ENCODE measurements at places on chromosomes 13 and 19.

DNA sequence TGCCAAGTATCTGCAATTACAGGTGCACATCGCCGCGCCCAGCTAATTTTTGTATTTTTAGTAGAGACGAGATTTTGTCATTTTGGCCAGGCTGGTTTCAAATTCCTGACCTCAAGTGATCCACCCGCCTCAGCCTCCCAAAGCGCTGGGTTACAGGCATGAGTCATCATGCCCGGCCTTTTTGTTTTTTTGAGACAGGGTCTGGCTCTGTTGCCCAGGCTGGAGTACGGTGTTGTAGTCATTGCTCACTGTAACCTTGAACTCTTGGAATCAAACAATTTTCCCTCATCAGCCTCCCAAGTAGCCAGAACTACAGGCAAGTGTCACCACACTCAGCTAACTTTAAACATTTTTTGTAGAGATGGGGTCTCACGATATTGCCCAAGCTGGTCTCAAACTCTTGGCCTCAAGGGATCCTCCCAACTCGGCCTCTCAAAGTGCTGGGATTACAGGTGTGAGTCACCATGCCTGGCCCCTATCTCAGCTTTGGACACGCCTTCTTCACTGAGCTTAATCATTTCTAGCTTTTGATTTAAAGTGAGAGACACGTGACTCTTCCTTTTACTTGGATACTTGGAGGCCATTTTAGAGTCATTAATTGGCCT, 4.0 kb upstream of the IRGC start:
- no peak for DNase-seq

DNA sequence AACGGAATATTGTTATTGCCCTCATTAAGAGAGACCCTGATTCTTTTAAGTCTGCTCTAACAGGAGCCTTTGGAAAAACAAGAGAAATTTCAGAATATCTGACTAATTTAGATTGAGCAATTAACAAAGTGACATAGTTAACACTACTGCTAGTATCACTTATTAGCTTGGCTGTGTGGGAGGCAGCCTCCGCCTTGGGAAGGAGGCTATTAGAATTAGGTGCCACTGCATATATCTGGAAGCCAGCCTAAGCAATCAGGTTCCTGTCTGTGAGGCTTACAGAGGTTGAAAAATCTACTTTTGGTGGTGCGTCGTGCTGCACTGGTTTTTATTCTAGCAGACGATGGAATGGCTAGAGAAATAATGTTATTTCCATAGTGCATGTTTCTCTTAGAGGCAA, 227.2 kb downstream of the OLFM4 start:
- no peak for DNase-seq

- DNase-seq = no peak
These were observed 2.5 kb downstream of the SLC35E1 start for GRCh38 chr19:16569609-16570320.

DNA sequence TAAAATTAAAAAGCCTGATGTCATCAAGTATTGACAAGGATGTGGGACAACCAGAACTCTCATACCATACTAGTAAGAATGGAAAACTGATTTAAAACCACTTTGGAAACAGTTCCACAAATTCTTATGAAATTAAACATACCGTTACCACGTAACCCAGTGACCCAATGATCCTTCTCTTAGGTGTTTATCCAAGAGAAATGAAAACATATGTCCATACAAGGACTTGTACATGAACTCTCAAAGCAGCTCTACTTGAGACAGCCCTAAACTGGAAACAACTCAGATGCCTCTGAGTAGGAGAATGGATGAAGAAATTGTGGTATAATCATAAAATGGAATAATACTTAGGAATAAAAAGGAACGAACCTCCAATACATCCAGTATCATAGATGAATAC, 27.6 kb downstream of the SLC6A16 start:
- DNase-seq = no peak

- DNase-seq = no peak
These were observed 15.6 kb upstream of the ZNF730 start for GRCh38 chr19:23101241-23101640.

GRCh38 chr13:73065036-73065435, 6.2 kb downstream of the KLF5 start:
- DNase-seq = no peak

- no peak for DNase-seq
These were observed 4.9 kb downstream of the FXYD3 start for GRCh38 chr19:35120492-35120891.

DNA sequence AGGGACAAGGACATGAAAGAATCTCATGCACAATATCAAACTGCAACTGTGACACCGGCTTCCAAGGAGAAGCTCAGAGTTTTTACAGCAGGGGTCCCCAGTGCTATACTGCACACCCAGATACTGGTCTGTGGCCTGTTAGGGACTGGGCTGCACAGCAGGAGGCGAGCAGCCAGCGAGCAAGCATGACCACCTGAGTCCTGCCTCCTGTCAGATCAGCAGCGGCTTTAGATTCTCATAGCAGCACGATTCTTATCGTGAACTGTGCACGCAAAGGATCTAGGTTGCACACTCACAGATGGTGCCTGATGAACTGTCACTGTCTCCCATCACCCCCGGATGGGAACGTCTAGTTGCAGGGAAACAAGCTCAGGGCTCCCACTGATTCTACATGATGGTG, 13.1 kb upstream of the CD22 start:
- DNase-seq = no peak

DNA sequence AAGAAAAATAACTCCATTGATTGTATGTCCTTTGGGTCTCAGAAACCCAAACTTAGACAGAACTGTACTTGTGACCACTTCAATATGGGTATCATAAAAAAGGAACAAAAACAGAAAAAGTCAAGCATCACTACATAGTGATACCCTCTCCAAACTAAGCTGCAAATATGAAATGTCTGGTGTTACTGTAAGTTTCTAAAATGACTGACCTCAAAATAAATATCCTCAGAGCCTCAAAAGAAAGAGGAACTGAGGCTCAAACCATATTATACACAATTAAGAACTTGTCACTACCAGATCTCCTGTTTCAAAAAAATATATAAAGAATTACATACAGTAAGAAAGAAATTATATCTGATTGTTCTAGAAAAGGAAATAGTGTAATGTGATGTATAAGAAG, 787.9 kb upstream of the KLHL1 start:
- no peak for DNase-seq

- no peak for DNase-seq
These were observed 15.2 kb upstream of the TOMM40 start for GRCh38 chr19:44875666-44876451.

GRCh38 chr13:31131470-31131961, 30.2 kb downstream of the HSPH1 start:
- DNase-seq = no peak

GRCh38 chr13:53200498-53201453, 172.2 kb downstream of the OLFM4 start:
- DNase-seq = no peak

DNA sequence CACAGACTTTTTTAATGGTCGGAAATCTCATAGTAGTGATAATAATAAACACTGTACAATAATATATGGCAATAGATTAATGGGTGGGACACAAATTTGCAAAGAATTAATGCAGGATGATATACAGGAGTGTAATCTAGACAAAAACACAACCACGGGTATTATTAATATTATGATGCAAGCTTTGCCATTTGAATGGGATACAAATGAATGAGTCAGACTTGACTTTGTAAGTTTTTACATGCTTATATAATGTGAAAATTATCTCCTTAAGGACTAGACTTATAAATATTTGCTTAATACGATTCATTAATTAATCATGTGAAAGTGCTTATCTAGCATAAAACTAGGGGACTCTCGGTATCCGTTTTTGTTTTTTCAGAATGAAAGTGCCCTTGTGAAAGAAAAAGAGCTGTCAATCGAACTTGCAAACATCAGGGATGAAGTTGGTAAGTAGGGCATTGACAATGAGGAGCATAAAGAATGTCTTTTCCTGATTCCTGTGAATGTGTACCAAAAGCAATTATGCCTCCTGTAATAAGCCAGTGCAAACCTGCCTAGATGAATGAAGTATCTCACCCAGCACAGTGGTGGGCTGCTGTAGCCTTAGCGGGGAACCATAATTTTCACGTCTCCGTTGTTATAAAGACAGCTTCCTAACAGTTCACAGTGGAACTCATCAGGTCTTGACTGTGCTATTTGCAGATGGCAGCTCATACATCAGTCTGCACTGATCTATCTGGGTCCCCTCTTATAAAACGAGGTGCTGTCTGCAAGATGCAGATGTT, 155.7 kb downstream of the SLC7A1 start:
- DNase-seq = no peak

DNA sequence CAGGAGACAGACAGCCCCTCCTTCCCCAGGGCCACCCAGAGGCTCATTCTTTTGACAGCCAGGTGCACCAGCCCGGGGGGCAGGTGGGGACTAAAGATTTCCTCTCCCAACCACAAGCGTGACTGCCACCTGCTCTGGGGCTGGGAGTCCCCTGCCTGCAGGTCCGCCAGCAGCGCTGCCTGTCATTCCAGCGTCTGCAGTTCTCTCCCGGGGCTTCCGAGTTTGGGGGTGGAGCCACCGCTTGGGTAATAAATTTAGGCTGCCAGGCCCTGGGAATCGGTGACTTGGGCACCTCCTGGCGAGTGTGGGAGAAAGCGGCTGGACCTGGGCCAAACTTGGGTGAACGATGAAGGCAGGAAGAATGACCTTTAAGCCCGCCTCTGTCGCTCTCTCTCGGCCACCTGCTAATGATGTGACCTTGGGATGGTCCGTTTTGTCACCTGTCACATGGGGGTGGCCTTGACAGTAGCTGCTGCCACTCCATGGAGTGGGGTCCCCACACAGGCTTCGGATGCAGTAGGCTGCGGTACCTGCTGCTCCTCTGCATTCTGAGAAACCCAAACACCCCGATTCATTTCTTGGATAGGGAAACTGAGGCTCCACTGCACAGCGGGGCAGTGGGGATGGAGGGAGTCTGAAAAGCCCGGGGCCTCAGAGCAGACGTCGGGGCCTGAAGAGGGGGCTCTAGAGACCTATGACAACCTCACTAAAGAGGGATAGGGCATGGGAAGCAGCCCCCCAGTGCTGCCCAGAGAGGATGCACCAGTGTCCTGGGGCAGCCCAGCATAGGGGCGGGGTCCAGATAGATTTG, 12.8 kb downstream of the FUT6 start:
- DNase-seq = peak; percentile 72

- no peak for DNase-seq
These were observed 84.9 kb downstream of the DPF1 start for GRCh38 chr19:38139122-38139521.

DNA sequence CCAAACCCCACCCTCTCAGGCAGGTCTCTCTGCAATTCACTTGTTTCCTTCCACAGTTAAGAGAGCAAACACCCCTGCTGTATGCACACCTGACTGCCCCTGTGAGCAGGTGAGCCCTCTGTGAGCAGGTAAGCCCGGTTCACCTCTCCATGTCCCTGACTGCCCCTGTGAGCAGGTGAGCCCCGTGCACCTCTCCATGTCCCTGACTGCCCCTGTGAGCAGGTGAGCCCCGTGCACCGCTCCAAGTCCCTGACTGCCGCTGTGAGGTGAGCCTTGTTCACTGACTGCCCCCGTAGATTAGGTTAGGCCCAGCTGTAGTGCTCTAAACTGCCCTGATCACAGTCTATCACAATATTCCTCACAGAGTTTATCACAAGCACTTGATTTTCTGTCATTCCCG, 29.2 kb downstream of the TMTC4 start:
- DNase-seq = peak; percentile 91

GRCh38 chr13:21777166-21777565, 106.3 kb downstream of the FGF9 start:
- DNase-seq = no peak
